ENCODE measurements at places on chromosomes 16 and 17. TPM values are rescaled to one million over a fixed set of nuclear protein-coding genes. Genes with fewer than 3 reads are reported as not detected.
A peak's percentile ranks its signal among the peaks of the same experiment; 100 is the strongest.

Gene KRT40
- total RNA-seq, result not detected

Gene MAPK7
- 16.7 TPM for total RNA-seq

DNA sequence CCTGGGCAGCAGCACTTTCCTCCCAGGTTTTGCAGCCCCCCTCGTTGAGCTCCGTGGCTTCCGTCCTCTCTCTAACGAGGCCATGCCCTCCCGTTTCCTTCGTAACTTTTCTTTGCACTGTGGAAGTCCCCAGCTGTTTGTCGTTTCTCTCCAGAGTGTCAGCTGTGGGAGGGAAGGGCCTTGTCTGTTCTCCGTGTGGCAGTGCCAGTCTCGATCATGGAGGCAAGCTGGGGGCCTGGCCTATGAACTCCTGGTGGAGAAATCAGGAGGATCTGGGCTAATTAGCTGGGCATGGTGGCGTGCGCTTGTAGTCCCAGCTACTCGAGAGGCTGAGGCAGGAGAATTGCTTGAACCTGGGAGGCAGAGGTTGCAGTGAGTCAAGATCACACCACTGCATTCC, 28.3 kb downstream of the TBCD start:
- peaks cover 1% of the 10 kb centered on the region for H3K36me3 ChIP-seq
- no peaks in the 10 kb centered on the region for H3K4me1 ChIP-seq
- H3K27ac ChIP-seq, result no peak overlapping the region
- H3K27me3 ChIP-seq, result no peaks in the 10 kb centered on the region
- H3K4me3 ChIP-seq, result no peak overlapping the region

DNA sequence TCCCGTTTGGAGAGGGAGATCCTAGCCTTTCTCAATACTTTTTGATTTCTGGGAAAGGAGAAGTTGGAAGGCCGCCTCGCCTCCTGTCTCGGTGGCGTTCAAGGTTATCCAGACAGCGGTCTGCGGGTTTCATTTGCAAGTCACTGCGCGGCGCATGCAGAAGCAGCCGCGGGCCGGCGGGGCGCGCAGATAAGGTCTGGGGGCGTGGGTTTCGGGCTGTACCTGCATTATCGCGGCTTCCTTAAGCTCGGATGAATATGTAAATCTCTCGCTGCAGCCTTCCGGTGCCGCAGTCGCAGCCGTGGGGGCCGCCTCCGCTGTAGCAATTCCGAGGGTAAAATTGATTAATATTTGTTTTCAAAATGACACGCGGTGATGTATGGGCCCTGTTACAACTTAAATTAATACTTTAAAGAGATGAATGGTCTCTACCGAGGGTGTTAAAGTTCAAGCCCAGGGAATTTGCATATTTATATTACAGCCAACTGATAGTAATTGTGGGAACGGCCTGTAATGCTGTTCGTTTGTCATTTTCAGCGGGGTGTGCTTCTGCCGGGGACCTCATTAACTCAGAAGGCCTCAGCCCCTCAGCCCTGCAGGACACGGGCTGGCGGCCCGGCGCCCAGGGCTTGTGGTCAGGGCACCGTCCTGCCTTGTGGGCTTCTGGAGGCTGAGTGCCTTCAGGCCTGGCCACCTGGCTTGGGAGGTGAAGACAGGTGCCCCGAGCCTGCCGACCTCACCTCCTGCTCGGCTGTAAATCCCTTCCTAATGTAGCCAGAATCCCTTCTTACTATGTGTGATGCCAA, 99.4 kb downstream of the CYLD start:
- peak; percentile 43 for DNase-seq
- H3K36me3 ChIP-seq, result no peaks in the 10 kb centered on the region
- peaks cover 25% of the 10 kb centered on the region for H3K27me3 ChIP-seq
- H3K4me3 ChIP-seq, result peak overlapping the region; percentile 51
- H3K4me1 ChIP-seq, result peaks cover 32% of the 10 kb centered on the region
